SIG-M5 (cell line): ENCODE measurements at places on chromosomes 3 and 15.

DNA sequence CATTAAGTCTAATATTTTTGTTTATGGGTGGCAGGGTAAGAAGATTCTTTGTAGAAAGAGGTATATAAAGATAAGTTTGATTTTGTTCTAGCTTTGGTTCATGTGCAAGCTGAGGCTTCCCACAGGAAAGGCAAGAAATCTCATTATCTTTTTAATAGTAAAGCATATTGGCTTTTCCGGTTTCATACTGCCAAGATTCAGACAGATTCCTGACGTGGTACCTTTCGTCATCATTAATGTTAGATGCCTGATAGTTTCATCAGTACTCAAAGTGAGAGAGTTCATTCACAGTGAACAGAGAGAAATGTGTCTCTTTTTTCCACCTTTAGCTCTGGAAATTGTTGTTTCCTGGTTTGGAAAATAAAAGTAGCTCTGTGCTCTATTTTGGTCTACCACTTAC, 16.5 kb downstream of the TPM1 start:
- no peak for DNase-seq

- no peak for DNase-seq
Measured at GRCh38 chr3:115931581-115931980, 308.3 kb downstream of the GAP43 start.

DNA sequence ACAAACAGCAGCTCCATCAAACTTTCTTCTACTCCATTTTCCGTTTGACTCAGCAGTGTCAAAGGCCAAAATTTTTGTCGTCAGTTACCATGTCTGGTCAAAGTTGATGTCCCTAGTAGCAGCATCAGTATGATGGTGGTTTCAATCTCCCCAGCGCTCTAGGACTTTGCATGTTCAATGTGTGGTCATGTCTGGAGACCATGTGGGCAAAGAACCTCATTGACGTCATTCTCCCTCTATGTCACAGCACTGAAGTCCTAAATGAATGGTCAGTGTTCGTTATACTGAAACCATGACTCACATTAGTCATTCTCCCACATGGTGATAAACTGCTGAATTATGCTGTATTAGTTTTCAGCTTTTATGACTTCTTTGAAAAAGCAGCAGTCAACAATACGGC, 23.2 kb downstream of the SHC4 start:
- no peak for DNase-seq

- no peak for DNase-seq
Measured at GRCh38 chr15:28014623-28015200, 84.4 kb downstream of the OCA2 start.

GRCh38 chr3:149080011-149080698, 6.2 kb downstream of the HLTF start:
- no peak for DNase-seq

GRCh38 chr3:102036472-102036871, 187.2 kb downstream of the NFKBIZ start:
- DNase-seq: no peak

- DNase-seq: no peak
Measured at GRCh38 chr3:192655628-192656027, 71.7 kb downstream of the FGF12 start.

DNA sequence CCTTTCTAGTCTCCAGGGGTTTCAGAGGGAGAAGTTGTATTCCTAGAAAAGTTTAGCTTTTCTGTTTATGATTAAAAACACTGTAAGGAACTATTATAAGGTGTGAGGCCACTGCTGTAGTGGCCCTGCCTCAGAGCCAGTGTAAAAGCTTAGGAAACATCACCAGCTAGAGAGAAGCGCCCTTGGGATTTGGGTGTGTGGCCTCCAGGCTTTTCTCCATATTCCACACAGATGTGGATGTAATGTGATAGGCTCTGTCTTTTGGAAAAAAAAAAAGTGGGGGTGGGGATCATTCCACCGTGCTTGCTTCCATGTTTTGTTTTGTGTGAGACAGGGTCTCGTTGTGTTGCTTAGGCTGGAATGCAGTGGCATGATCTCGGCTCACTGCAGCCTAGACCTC, 13.9 kb downstream of the SEC61A1 start:
- no peak for DNase-seq

DNA sequence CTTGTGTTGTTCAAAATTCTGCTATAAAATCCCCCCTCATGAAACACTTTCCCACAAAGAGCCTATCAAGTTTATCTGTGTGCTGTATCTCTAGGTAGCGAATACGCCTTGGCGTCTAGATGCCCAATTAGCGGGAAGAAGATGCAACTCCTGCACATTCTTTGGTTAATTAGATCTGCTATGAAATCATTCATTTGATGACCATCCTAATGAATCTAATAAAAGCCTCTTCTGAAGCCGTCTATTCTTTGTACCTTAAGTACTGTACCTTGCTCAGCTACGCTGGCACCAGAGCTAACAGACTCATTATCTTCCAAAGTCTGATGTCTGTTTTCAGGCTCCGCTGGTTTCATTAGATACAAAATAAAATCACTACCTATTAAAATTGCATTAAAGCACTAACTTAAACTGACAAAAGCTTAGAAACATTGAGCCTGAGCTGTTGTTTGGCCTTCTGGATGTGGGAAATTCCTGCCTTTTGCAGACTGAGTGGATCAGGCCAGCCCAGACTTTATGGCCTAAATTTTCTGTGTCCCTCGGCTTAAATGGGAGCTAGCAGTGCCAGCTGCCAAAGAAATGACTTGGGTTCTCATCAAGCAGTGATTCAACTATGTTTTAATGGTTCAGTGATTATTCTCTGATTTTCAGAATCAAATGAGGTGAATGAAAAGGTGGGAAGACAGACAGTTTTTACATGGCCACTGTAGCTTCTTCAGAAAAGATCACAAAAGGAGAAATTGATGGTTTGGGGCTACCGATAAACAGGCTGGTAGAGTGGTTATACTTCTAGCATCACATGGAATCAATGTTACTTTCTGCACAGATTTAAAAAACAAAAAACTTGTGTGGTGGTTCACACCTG, 28.4 kb upstream of the CHST2 start:
- DNase-seq: no peak

DNA sequence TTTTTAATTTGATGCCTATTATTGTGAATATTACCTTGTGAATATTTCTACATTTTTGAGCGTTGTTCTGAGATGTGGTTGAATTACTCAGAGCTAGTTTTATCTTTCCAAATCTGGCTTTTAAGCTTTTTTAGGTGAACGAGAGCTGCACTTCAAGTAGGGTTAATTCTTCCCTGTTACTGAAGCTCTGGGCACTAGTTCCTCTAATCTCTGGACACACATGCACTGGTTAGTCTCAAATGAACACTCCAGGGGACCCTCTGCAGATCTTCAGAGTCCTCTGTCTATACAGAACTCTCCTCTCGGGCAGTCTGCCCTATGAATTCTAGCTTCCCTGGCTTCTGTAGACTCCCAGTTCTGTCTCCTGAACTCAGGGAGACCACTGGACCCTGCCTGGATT, 237.5 kb upstream of the TBC1D5 start:
- DNase-seq: peak; percentile 35

GRCh38 chr3:140334132-140334929, 343.5 kb upstream of the TRIM42 start:
- DNase-seq: no peak
